ENCODE measurements at places on chromosomes 12 and 14. TPM values are rescaled to one million over a fixed set of nuclear protein-coding genes. Genes with fewer than 3 reads are reported as not detected.

The SLC25A47 gene
- total RNA-seq = not detected

The DEPDC4 gene
- 2.8 TPM for total RNA-seq

The MGP gene
- total RNA-seq = 20.6 TPM

The KLHDC2 gene
- total RNA-seq = 95.6 TPM

The MAX gene
- total RNA-seq = 38.0 TPM

The CLEC1B gene
- not detected for total RNA-seq

The TAS2R46 gene
- 13.9 TPM for total RNA-seq

The MGAT4C gene
- total RNA-seq = 38.7 TPM

The TAS2R20 gene
- total RNA-seq = 19.2 TPM

The LBHD2 gene
- total RNA-seq = not detected

The MYO1H gene
- 0.09 TPM for total RNA-seq

The KLRD1 gene
- 0.27 TPM for total RNA-seq

The SUOX gene
- total RNA-seq = 13.7 TPM

The KRT78 gene
- total RNA-seq = not detected

The TAMALIN gene
- 5.4 TPM for total RNA-seq

The NTF3 gene
- total RNA-seq = 17.1 TPM

The VRTN gene
- total RNA-seq = not detected

The ARHGEF40 gene
- 27.2 TPM for total RNA-seq

The FAM90A1 gene
- 0.09 TPM for total RNA-seq

Measured in cerebellum (tissue), 4 donors.